ENCODE measurements at places on chromosomes 4 and X.

GRCh38 chrX:112946227-112946626 is 105.6 kb upstream of the AMOT start:
- no peak for DNase-seq

DNA sequence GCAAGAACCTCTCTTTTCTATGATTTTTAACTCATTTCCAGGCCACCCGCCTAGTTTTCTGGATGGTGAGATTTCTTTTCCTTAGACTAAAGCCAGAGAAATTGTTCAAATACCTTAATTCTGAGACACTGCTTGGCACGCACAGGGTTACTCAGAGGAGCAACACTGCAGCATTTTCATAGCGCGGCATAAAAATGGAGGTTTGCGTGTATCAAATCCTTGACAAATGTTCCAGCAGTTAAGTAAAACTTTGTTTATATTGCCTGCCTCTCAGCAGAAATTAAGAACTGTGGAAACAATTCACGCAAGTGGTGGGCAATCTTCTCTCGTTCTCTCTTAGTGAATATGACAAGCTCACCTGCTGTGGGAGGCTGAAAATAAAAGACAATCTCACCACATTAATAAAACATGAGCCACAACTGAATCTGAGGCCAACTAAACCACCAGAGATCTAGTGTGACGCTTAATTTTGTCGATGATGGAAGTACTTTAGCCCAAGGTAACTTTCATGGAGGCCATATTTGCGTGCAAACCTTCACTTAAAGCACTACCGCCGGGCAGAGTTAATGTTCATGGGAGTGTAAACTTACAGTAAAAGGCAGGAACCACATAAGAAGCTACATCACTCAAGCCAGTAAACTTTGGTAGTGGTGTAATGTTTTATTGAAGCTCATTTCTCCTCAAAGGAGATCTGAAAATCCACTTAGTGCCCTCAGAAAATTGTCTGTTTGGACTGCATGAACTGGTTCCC is 894.8 kb upstream of the EPHA5 start:
- DNase-seq: no peak

DNA sequence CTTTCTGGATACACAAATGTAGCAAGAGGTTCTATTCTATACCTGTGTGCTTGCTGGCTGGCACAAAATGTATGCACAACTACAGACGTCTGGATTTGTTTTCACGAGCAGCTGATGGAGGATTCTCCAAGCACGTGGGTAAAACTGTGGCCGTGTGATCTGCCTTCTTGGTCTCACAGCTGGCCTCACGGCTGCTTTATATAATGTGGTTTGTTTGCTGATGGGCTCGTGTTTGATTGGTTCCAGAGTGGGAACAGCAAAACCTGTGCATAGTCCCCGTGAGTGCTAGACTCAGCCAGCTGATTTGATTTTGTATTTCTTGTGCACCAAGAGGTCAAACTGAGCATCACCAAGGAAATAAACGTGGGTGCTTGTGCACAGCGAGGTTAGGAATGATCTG is 262.6 kb upstream of the RPS6KA3 start:
- no peak for DNase-seq

GRCh38 chr4:147138171-147138570 is 192.5 kb upstream of the TTC29 start:
- DNase-seq: no peak

DNA sequence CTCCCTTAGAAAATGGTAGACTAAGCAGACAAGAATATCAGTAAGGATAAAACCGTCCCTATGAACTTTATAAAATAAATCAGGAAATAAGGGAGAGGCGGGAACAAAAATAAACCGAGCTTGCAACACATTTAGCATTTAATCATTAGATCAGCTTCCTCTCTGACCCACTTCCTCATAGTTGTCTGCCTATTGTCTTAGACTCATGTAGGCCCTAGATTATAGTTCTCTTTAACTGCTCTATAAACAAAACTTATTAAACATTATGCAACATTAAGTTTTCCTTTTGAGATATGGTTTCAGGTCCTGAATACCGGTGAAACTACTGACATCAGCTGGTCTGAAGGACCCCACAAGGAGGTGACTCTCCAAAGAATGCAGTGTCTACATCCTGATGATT is 15.8 kb upstream of the SRD5A3 start:
- DNase-seq: no peak

- no peak for DNase-seq
Measured at GRCh38 chr4:81620442-81620841, 148.7 kb upstream of the RASGEF1B start.

GRCh38 chr4:184373886-184374405 is 100.4 kb downstream of the IRF2 start:
- DNase-seq: no peak

DNA sequence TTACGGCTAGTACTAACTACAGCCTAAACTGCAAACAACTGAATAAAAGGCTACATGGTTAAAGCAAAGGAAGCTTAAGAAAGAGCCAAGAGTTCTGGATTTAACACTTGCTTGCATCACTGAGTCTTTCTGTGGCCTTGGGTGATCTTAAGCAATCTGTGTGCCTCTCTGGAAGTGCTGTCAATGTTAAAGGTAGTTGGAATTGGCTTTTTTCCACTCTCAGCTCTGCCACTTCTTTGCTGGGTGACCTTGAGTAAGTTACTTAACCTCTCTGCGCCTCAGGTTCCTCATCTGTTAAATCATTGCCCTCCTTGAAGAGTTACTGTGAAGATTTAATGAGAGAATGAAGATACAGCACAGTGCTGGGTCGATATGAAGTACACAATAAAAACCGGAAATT is 15.7 kb downstream of the SLC2A9 start:
- DNase-seq: no peak

DNA sequence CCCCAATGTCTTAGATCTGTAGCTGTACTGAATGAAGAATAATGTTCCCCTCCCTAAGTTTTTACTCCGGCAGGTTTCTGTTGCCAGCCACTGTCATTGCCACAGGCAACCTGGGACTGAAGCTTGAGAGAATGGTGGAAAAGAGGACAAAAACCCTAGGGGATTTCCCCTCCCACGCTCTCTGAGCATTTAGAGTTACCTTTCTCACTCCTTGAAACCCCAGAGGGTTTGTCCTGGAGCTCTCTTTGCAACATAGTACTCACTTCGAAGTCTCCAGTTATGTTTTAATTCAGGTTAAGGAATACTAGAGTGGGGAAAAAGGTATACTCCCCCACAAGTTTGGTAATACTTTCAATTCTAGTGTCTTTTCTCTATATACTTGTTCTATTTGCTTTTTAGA is 31.5 kb downstream of the F8 start:
- DNase-seq: no peak

GRCh38 chr4:10092481-10093270 is 23.9 kb downstream of the WDR1 start:
- no peak for DNase-seq
